ENCODE measurements at places on chromosomes 5 and 9.
A peak's percentile ranks its signal among the peaks of the same experiment; 100 is the strongest.

DNA sequence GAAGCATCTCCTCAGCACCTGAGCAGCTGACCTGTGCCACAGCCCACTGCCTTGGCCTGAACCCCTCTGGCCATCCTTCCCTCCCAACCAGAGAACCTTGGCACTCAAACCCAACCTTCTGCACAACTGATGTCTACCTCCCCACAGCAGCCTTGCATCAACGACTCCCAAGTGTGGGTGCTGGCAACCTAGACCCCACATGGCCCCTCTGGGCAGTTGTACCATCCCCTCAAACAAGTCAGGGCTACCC is 10.3 kb downstream of the SEPTIN8 start:
- no peak overlapping the region for H3K27ac ChIP-seq
- H3K36me3 ChIP-seq, result peaks cover 2% of the 10 kb centered on the region
- peaks cover 8% of the 10 kb centered on the region for H3K4me1 ChIP-seq
- no peak for DNase-seq
- no peak overlapping the region for H3K4me3 ChIP-seq

- H3K27me3 ChIP-seq, result no peaks in the 10 kb centered on the region
- no peaks in the 10 kb centered on the region for H3K4me1 ChIP-seq
- no peaks in the 10 kb centered on the region for H3K36me3 ChIP-seq
- H3K27ac ChIP-seq, result no peak overlapping the region
Observed at GRCh38 chr5:165309446-165309845, 1804.0 kb downstream of the MAT2B start.

GRCh38 chr9:134991808-134992754 is 74.4 kb upstream of the FCN1 start:
- no peak overlapping the region for H3K4me3 ChIP-seq
- no peak for DNase-seq
- peaks cover 25% of the 10 kb centered on the region for H3K27me3 ChIP-seq
- H3K36me3 ChIP-seq, result no peaks in the 10 kb centered on the region
- H3K27ac ChIP-seq, result no peak overlapping the region

- H3K4me1 ChIP-seq, result no peaks in the 10 kb centered on the region
- H3K27ac ChIP-seq, result no peak overlapping the region
- no peak for DNase-seq
- peaks cover 40% of the 10 kb centered on the region for H3K27me3 ChIP-seq
Observed at GRCh38 chr9:3884736-3885135, 358.9 kb upstream of the RFX3 start.

DNA sequence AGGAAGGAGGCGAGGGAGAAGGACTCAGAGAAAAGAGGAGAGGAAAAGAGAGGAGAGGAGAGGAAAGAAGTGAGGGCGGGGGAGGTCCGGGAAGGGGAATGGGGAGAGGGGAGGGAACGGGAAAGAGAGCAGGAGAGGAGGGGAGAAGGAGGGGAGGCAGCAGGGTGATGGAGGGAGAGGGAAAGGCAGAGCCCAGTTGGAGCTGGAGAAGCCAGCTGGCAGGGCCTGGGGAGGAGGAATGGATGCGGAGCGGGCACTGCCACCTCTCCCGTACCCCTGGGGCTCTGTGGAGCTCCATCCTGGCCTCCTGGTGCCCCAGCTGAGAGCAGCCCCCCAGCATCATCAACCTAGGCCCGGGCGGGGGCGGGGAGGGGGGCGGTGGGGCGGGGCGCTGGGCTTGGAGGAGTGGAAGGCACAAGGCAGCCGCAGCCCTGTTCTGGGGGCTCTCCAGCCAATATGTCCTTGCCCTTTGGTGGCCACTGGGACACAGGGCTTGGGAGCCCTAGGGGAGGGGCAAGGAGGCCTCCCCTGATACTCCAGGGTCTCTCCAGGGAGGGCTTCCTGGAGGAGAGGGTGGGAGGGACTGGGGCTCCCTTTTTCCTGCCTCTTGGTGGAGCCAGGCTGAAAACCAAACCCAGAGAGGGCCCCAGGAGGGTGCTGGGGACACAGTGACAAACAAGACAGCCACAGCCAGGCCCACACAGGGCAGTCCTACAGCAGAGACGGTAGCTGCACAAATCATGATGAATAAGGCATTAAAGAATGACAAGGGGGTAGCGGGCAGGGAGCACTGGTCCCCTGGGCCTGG is 123.7 kb downstream of the C9orf50 start:
- H3K4me3 ChIP-seq, result peak overlapping the region; percentile 79
- no peaks in the 10 kb centered on the region for H3K27me3 ChIP-seq
- peaks cover 17% of the 10 kb centered on the region for H3K36me3 ChIP-seq
- peak overlapping the region; percentile 97 for H3K27ac ChIP-seq
- no peak for DNase-seq

- peaks cover 2% of the 10 kb centered on the region for H3K36me3 ChIP-seq
- DNase-seq, result no peak
- H3K4me1 ChIP-seq, result peaks cover 40% of the 10 kb centered on the region
- H3K27ac ChIP-seq, result no peak overlapping the region
- H3K4me3 ChIP-seq, result no peak overlapping the region
Observed at GRCh38 chr9:98249771-98250170, 5.7 kb downstream of the TBC1D2 start.

- H3K4me1 ChIP-seq, result peaks cover 73% of the 10 kb centered on the region
- peak; percentile 35 for DNase-seq
- peak overlapping the region; percentile 96 for H3K4me3 ChIP-seq
- H3K27ac ChIP-seq, result peak overlapping the region; percentile 97
- H3K36me3 ChIP-seq, result peaks cover 28% of the 10 kb centered on the region
Observed at GRCh38 chr5:14665949-14666348, 1.4 kb downstream of the OTULIN start.

- peaks cover 31% of the 10 kb centered on the region for H3K36me3 ChIP-seq
- DNase-seq, result peak; percentile 22
- H3K27ac ChIP-seq, result peak overlapping the region; percentile 95
- peaks cover 29% of the 10 kb centered on the region for H3K4me1 ChIP-seq
- H3K27me3 ChIP-seq, result no peaks in the 10 kb centered on the region
Observed at GRCh38 chr5:139561655-139562451, 714 bp downstream of the UBE2D2 start.

GRCh38 chr9:27108981-27109541 is at the start of gene TEK:
TSS of gene TEK (plus strand) at chr9:27109225. CDS start at chr9:27109591, 366 bp downstream.
- DNase-seq, result no peak
- H3K27me3 ChIP-seq, result peaks cover 9% of the 10 kb centered on the region
- H3K27ac ChIP-seq, result no peak within 1 kb of the TSS
- H3K4me1 ChIP-seq, result no peaks in the 10 kb centered on the region
- H3K4me3 ChIP-seq, result no peak within 1 kb of the TSS

GRCh38 chr9:33677961-33678360 is 117.4 kb upstream of the PRSS3 start:
- no peak overlapping the region for H3K27ac ChIP-seq
- peaks cover 100% of the 10 kb centered on the region for H3K27me3 ChIP-seq
- peaks cover 11% of the 10 kb centered on the region for H3K4me1 ChIP-seq
- H3K36me3 ChIP-seq, result no peaks in the 10 kb centered on the region

- peaks cover 70% of the 10 kb centered on the region for H3K27me3 ChIP-seq
- peaks cover 10% of the 10 kb centered on the region for H3K4me1 ChIP-seq
- H3K4me3 ChIP-seq, result peak overlapping the region; percentile 82
- peaks cover 7% of the 10 kb centered on the region for H3K36me3 ChIP-seq
- DNase-seq, result no peak
Observed at GRCh38 chr5:115170134-115170928, 623 bp upstream of the TRIM36 start.

GRCh38 chr5:156914371-156914737 is 48.7 kb downstream of the TIMD4 start:
- H3K4me3 ChIP-seq, result peak overlapping the region; percentile 74
- peaks cover 41% of the 10 kb centered on the region for H3K4me1 ChIP-seq
- DNase-seq, result no peak
- peak overlapping the region; percentile 85 for H3K27ac ChIP-seq

DNA sequence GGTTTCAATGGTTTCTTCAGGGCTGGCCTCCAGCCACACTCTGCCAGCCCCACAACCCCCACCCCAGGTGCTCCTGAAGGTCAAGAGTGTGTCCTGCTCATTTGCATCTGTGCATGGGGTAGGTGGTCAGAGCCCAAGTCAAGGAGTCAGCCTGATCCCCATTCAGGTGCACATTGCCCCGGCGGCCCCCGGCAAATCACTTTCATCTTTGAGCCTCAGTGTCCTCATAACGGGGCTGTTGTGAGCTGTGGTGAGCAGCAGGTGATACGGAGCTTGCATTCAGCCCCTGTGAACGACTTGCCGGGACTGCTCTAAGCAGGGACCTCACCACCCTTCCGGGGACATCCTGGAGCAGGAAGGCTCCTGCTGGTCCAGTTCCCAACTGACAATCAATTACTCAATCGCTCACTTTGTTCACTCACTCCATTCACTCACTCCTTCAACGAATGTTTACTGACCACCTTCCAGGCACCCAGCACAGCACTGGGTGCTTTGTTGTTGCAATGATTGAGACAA is 93.2 kb upstream of the CPEB4 start:
- no peak overlapping the region for H3K4me3 ChIP-seq
- H3K27ac ChIP-seq, result no peak overlapping the region
- H3K4me1 ChIP-seq, result peaks cover 6% of the 10 kb centered on the region
- H3K27me3 ChIP-seq, result peaks cover 13% of the 10 kb centered on the region
- no peaks in the 10 kb centered on the region for H3K36me3 ChIP-seq

DNA sequence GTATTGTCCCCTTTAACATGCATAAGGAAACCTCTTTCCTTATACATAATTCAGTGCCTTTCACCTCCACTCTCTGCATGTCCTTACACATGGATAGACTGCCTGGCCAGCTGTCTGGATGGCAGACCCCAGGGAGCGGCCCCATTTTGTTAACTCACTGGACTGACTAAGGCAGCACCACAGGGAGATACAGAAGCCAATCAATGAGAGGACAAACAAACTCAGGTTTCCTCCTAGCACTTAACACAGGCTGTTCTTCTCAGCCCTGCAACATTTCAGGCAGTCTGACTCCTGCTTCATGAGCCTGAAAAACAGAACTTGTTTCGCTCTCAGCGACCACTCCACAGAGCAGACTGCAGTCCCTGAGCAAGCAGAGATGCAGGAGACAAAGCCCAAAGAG is 135.4 kb upstream of the RASEF start:
- no peak overlapping the region for H3K27ac ChIP-seq
- H3K4me3 ChIP-seq, result no peak overlapping the region
- H3K27me3 ChIP-seq, result peaks cover 10% of the 10 kb centered on the region
- no peaks in the 10 kb centered on the region for H3K4me1 ChIP-seq
- H3K36me3 ChIP-seq, result peaks cover 2% of the 10 kb centered on the region

DNA sequence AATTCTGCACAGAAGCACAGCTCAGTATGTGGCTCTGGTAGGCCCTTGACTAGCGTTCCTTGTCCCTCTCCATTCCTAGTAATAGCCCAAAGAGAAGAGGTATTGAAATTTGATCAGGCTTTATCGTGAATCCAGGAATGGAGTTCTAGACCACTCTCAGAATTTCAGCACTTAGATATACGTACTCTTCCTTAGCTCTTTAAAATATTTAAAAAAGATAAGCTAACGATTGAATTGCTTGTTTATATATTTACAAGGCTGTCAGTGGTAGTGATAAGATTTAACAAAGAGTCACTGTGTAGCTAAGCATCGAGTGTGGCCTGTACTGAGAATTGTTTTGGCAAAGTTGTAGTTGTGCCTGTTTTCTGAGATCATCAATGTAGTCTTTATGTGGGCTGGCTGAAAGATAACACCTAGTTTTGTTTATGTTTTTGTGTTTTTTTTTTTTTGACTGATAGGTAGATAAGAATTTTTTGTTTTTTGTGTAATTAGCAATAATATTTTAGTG is 2.5 kb downstream of the KIAA1958 start:
- H3K36me3 ChIP-seq, result peaks cover 6% of the 10 kb centered on the region
- no peak overlapping the region for H3K4me3 ChIP-seq
- no peak for DNase-seq
- H3K27me3 ChIP-seq, result no peaks in the 10 kb centered on the region
- peaks cover 18% of the 10 kb centered on the region for H3K4me1 ChIP-seq

DNA sequence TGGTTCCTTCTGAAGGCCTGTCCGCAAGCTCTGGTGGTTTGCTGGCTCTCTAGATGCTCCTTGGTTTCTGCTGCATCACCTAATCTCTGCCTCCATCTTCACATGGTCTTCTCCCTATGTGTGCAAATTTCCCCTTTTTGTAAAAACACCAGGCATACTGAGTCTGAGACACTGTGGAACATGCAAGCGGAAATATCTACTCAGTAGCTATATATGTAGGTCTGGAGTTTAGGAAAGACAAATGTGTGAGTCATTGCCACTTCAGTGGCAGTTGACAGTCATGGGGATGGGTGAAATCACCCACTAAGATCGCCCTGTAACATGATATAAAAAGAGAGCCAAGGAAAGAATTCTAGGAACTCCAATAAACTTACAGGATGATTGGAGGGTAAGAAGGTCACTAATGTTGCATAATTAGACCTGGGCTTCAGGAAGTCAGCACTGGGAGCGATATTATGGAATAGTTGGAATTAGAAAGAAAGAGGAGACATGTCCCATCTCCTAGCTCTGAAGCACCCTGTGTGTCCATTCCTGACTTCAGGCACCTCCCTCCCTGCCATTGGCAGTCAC is 22.7 kb upstream of the UBLCP1 start:
- no peak for DNase-seq
- peaks cover 8% of the 10 kb centered on the region for H3K4me1 ChIP-seq
- peaks cover 9% of the 10 kb centered on the region for H3K27me3 ChIP-seq
- no peaks in the 10 kb centered on the region for H3K36me3 ChIP-seq

- no peak overlapping the region for H3K4me3 ChIP-seq
- no peak overlapping the region for H3K27ac ChIP-seq
- no peaks in the 10 kb centered on the region for H3K36me3 ChIP-seq
- peaks cover 5% of the 10 kb centered on the region for H3K4me1 ChIP-seq
Observed at GRCh38 chr5:99248066-99248465, 319.3 kb upstream of the CHD1 start.
